Naive thymus-derived CD4-positive, alpha-beta T cell (primary cell): ENCODE measurements at places on chromosomes 16 and 17.

- H3K4me3 ChIP-seq: no peak overlapping the region
- H3K27ac ChIP-seq: no peak overlapping the region
- H3K4me1 ChIP-seq: no peaks in the 10 kb centered on the region
- H3K27me3 ChIP-seq: no peaks in the 10 kb centered on the region
- DNase-seq: peak; percentile 58
These were observed 29.1 kb downstream of the AKAP1 start for GRCh38 chr17:57114085-57114673.

- H3K27me3 ChIP-seq: no peaks in the 10 kb centered on the region
- no peak overlapping the region for H3K27ac ChIP-seq
- no peak for DNase-seq
- H3K36me3 ChIP-seq: no peaks in the 10 kb centered on the region
These were observed 344.6 kb downstream of the SOX9 start for GRCh38 chr17:72465191-72466024.

GRCh38 chr16:11139326-11140097 lies 116.5 kb downstream of the SOCS1 start:
- H3K27ac ChIP-seq: no peak overlapping the region
- H3K4me3 ChIP-seq: peak overlapping the region; percentile 11
- no peaks in the 10 kb centered on the region for H3K36me3 ChIP-seq

- H3K27ac ChIP-seq: no peak overlapping the region
- H3K4me1 ChIP-seq: no peaks in the 10 kb centered on the region
- no peak overlapping the region for H3K4me3 ChIP-seq
- H3K36me3 ChIP-seq: no peaks in the 10 kb centered on the region
These were observed 61.7 kb upstream of the ZNF469 start for GRCh38 chr16:88320947-88321634.

DNA sequence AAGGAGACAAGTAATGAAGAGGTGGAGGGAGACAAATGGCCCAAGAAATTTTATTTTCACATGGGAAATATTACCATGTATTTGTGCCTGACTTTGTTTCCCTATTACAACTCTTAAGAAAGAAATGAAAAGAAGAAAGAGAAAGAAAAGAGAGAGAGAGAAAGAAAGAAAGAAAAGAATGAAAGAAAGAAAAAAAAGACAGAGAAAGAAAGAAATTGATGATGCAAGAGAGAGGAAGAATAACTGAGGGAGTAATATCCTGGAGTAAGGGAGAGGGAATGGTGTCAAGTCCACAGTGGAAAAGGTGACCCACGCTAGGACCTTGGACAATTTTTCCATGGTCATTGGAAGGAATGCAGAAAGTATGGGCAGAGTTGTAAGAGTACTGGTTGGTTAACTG lies 10.1 kb upstream of the ACSM3 start:
- no peaks in the 10 kb centered on the region for H3K36me3 ChIP-seq
- no peak for DNase-seq
- H3K4me3 ChIP-seq: no peak overlapping the region
- H3K27ac ChIP-seq: no peak overlapping the region
- no peaks in the 10 kb centered on the region for H3K4me1 ChIP-seq
